ENCODE measurements at places on chromosomes 11 and 22. TPM values are rescaled to one million over a fixed set of nuclear protein-coding genes. Genes with fewer than 3 reads are reported as not detected.

The TCN2 gene
- total RNA-seq = 0.32 TPM

The PKNOX2 gene
- not detected for total RNA-seq

The C1QTNF4 gene
- total RNA-seq = not detected

DNA sequence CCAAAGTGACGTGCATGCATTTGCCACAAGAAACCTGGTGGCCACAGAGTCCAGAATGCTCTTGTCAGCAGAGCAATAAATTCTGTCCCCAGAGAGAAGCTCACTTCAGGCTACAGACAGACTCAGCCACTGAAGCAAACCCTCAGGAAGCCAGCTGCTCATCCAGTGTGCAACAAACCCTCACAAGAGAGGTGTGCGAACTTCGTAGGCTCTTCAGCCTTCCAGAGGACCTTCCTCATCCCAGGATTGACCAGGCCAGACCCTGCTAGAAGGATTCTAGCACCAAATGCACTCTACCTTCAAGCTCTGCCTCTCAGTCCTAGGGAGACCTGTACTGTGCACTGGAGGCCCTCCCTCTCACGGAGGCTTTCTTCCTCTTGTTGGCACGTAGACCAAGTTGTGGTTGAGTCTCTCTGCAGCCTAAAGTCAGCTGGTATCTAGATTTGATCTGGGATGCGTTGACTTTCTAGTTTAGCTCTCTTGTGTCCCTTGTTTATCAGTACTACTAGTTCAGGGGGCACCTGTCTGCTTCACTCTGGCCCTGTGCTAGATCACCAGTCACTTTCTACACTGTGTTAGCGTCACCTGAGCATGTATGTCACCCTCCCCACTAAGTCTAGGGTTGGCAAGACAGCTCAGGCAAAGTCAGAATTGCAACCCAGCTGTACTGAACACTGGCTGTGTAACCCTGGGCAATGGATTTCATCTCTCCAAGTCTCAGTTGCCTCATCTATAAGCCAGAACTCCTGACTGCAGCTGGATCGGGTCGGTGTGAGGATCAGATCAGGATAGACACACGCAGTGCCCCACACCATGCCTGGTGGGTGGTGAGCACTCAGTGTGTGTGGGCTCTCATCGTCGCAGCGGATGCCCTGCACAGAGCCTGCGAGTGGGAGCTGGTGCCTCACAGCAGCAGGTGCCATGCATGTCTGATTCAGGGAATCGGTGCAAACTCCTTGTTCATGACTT is 22.1 kb upstream of the TMPRSS13 start:
- H3K27ac ChIP-seq = peak overlapping the region; percentile 95
- peak overlapping the region; percentile 78 for H3K4me3 ChIP-seq
- DNase-seq = peak; percentile 73

The APOBEC3G gene
- total RNA-seq = 96.4 TPM

DNA sequence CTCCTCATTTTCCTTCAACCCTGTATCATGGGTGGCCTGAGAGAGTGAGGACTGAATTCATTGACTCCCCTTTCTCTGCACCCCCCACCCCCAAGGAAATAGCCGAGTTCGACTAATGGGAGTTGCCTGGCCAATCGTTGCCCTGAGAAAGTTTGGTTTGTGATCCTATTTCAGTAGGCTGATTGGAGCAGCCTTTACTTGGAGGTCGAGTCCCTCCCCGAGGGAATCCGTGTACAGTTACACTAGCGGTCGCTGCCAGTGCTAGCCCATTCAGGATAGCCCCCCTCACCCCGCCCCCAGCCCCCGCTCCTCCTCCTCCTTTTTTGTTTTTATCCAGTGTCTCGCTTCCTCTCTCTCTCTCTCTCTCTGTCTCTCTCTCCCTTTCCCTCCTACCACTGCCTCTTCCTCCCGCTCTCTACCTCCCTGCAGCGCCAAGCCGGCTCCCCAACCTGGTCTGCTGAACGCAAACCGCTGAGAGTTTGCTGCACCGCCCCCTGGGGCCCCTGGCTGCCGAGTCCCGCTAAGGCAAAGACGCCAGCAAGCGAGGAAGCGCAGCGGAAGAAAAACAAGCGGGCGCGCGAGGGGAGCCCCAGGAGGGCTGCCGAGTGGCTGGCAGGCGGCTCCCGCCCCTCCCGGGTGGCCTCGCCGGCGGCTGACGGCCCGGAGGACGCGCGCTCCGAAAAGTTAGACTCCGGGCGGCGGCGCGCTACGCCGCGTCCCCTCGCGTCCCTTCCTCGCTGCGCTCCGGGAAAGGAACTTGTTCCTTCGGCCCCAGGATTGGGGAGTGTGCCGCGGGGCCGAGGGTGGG is at the start of gene GRAMD1B:
TSS of gene GRAMD1B (plus strand) at position 357 of the 808 bp plus-strand sequence. CDS start 524 bp downstream, outside the sequence.
- peaks cover 52% of the 10 kb centered on the region for H3K4me1 ChIP-seq
- peak; percentile 90 for DNase-seq
- peak within 1 kb of the TSS; percentile 93 for H3K4me3 ChIP-seq
- no peaks in the 10 kb centered on the region for H3K27me3 ChIP-seq
- peaks cover 32% of the 10 kb centered on the region for H3K36me3 ChIP-seq

GRCh38 chr22:17100621-17101020 is 15.8 kb downstream of the IL17RA start:
- peaks cover 84% of the 10 kb centered on the region for H3K4me1 ChIP-seq
- no peak for DNase-seq
- no peaks in the 10 kb centered on the region for H3K27me3 ChIP-seq
- H3K36me3 ChIP-seq = peaks cover 80% of the 10 kb centered on the region

DNA sequence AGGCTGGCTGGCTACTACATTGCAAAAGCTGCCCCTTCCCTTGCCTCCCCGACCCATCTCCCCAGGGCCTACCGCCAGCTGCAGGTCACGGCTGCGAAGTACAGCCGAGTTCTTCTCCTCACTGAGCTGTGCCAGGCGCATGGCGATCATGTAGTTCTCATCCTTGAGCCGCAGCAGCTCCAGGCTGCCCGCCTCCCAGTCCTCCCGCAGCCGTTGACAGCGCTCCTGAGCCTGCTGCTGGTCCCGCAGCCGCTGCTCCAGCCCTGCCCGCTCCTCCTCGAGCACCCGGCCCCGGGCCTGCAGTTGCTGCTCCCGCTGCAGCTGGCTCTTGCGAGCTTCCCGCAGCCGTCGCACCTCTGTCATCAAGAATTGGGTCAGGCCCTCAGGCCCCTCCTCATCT is 3.3 kb downstream of the CARD10 start:
- H3K36me3 ChIP-seq = no peaks in the 10 kb centered on the region
- peaks cover 39% of the 10 kb centered on the region for H3K27me3 ChIP-seq
- no peak overlapping the region for H3K27ac ChIP-seq
- no peak overlapping the region for H3K4me3 ChIP-seq

The UBQLNL gene
- 0.45 TPM for total RNA-seq

The CRYAB gene
- not detected for total RNA-seq

DNA sequence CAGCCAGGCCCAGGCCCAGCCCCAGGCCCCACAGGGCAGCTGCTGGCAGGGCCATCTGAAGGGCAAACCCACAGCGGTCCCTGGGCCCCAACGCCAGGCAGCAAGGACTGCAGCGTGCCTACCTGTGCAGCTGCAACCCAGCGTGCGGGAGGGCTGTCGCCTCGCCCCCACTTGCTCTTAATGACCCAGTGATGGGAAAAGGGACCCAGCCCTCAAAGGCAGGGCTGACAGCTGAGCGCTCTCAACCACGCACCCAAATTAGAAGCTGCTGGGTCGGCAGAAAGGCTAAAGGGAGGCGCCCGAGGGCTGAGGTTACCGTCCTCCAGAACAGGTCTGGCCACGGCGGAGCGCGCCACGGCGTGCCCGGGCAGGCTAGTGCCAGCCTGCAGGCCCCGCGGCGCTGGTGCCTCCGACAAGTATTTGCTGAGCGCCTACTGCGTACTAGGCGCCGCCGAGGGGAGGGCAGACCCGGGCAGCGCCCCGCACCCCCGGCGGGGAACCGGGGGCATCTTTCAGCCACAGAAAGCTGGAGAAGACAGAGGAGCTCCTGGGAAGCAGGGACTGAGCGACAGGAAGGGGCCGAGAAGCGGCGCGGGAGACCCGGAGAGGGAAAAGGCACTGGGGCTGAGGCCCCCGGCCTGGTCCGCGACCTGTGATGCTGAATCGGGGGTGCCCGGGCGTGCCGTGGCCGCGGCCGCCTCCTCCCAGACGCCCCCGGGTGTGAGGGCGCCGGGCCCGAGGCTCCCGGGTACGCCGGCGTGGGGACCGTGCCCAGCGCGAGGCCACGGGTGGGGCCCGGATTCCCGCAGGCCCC is 773 bp downstream of the HRAS start:
- H3K27ac ChIP-seq = peak overlapping the region; percentile 71
- H3K4me3 ChIP-seq = peak overlapping the region; percentile 77
- no peaks in the 10 kb centered on the region for H3K27me3 ChIP-seq
- no peak for DNase-seq
- H3K4me1 ChIP-seq = peaks cover 21% of the 10 kb centered on the region
